ENCODE measurements at places on chromosomes 4 and X.

DNA sequence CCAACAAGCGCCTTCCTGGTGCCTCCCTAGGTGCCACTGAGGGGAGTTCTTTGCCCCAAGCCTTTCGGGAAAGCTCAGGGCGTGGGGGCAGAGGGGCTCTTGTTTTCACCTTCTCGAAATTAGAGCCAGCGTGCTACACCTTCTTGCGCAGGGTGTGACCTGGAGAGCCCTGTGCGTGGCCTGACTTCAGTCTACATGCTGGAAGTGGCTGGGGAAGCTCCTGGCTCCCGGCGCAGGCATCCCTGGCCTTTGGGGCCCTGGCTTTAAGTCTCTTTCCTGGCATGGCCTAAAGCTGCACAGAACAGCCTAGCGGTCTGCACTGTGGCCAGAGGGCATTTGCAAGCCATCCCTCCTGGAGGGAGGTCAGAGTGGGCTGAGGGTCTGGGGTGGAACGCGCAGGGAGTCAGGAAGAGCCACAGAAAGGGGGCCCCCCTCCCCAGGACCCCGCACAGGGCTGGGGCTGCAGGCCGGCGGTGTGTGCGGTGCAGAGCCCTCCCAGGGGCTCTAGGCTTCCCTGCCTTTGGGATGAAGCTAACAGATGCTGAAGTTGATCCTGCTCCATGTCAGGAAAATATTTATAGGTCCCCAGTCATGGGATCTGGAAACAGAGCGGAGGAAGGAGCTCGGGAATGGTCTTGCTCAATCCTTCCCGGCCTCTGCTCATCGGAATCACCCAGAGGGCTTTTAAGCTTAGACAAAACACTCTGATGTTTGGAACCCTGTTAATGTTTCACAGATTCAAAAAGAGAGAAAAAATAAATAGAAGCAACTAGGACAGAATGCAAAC lies 781 bp upstream of the SPON2 start:
- no peak for DNase-seq

- no peak for DNase-seq
These were observed 407.4 kb upstream of the AADAT start for GRCh38 chr4:170497112-170497511.

DNA sequence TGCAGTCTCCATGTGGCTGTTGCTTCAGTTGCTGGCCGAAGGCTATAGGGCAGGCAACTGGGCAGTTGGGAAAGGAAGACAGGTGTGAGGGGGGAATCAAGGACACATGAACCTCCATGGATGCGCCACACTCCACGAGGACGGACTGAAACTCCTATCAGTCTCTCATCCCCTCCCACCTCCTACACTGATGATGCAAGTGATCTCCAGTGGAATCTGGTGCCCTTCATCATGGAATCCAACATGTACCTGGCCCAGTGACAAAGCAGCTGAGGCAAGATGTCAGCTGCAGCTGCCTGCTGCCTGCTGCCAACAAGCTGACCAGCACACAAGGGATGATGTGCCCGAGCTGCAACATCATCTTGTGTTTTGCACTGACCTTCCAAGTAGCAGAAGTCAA lies 26.0 kb upstream of the MGST2 start:
- DNase-seq = no peak

DNA sequence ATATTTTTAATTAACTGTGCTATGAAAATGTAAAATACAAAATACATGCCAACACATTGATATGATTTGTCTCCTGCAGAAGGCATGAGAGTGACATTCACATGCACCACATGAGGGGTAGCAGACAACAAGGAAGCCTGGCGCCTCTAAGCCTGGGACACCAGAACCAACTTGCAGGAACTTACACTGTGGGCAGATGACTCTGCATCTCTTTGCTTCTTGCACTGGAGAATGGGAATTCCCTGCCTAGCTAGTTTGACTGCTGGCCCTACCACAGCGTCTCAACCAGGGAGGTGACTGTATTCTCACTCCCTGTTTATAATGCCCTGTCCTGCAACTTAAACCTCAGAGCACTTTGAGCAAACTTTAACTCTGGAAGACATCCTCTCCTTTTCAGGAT lies 40.5 kb downstream of the PAGE2 start:
- no peak for DNase-seq

Data from heart right ventricle (tissue), 16 donors.